ENCODE measurements at places on chromosomes 11 and 22.

GRCh38 chr11:15674756-15675155, 560.0 kb downstream of the INSC start:
- H3K27me3 ChIP-seq: no peaks in the 10 kb centered on the region
- no peaks in the 10 kb centered on the region for H3K36me3 ChIP-seq
- no peaks in the 10 kb centered on the region for H3K4me1 ChIP-seq

- peaks cover 4% of the 10 kb centered on the region for H3K4me1 ChIP-seq
- no peak overlapping the region for H3K27ac ChIP-seq
- DNase-seq: no peak
- H3K4me3 ChIP-seq: no peak overlapping the region
- H3K36me3 ChIP-seq: no peaks in the 10 kb centered on the region
These were observed 40.2 kb upstream of the SLC25A1 start for GRCh38 chr22:19218541-19219233.

- H3K4me3 ChIP-seq: peak overlapping the region; percentile 80
- DNase-seq: no peak
- H3K4me1 ChIP-seq: peaks cover 14% of the 10 kb centered on the region
- no peak overlapping the region for H3K27ac ChIP-seq
- H3K36me3 ChIP-seq: no peaks in the 10 kb centered on the region
- H3K27me3 ChIP-seq: peaks cover 33% of the 10 kb centered on the region
These were observed 12.1 kb downstream of the YPEL4 start for GRCh38 chr11:57637626-57638004.

DNA sequence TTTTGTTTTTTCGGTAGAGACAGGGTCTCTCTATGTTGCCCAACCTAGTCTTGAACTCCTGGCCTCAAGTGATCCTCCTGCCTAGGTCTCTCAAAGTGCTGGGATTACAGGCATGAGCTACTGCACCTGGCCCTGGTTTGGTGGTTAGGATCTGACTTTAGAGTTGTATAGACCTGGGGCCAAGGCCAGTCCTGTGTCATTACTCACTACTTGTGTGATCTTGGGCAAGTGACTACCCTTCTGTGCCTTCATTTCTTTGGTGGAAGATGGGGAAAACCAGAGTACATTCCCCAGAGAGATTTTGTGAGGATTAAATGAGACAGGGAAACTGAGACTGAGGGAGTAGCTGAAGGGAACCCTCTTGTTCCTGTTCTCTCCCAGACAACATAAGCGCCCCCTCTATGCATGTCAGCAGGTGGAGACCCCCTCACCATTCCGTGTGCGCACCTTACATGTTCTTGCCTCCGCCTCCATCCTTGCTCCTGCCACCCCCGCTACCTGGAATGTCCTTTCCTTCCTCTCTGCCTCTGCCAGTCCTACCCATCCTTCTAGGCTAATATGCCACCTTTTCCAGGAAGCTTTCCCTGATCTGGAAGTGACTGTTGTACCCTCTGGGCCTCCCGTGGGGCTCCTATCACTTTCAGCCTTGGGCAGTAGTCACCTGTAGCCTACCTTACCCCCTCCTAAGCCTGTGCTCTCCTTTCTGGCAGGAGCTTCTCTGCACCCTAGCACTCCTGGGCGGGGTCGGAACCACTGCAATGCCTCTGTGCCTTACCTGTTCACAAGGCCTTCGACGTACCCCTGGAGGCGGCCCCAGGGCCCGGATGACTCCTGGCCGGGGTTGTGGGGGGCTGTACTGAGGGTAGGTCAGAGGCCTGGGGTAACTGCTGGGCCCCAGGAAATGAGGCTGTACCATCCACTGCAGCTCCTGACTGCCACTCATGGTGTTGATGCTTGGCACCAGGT, 3.9 kb downstream of the FOSL1 start:
- peaks cover 16% of the 10 kb centered on the region for H3K36me3 ChIP-seq
- no peak overlapping the region for H3K4me3 ChIP-seq
- no peak for DNase-seq
- H3K27ac ChIP-seq: peak overlapping the region; percentile 70
- no peaks in the 10 kb centered on the region for H3K27me3 ChIP-seq
- peaks cover 65% of the 10 kb centered on the region for H3K4me1 ChIP-seq

- H3K27me3 ChIP-seq: peaks cover 27% of the 10 kb centered on the region
- peaks cover 31% of the 10 kb centered on the region for H3K4me1 ChIP-seq
- H3K4me3 ChIP-seq: no peak overlapping the region
These were observed 14.5 kb downstream of the CRTAM start for GRCh38 chr11:122852796-122853160.
